Anterior cingulate cortex (tissue), 58 donors: ENCODE measurements at places on chromosomes 11 and 22.

GRCh38 chr22:37677493-37677974 is 2.1 kb downstream of the LGALS1 start:
- no peak for DNase-seq

DNA sequence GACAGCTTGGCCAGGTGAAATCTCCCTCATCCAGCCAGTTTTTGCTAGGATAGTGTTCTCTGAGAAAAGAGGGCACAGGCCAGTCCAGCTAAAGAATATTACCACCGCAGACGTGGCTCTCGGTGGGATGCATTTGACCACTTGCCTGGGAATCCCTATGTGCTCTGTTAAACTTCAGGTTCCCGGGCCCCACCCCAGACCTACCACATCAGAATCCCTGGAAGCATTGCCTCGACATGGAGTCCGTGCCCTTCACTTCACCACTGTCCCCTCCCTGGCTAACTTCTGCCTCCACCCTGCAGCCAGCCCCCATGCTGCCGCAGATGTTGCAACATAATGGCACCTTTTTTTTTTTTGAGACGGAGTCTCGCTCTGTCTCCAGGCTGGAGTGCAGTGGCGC is 56.9 kb upstream of the EMID1 start:
- DNase-seq: no peak

DNA sequence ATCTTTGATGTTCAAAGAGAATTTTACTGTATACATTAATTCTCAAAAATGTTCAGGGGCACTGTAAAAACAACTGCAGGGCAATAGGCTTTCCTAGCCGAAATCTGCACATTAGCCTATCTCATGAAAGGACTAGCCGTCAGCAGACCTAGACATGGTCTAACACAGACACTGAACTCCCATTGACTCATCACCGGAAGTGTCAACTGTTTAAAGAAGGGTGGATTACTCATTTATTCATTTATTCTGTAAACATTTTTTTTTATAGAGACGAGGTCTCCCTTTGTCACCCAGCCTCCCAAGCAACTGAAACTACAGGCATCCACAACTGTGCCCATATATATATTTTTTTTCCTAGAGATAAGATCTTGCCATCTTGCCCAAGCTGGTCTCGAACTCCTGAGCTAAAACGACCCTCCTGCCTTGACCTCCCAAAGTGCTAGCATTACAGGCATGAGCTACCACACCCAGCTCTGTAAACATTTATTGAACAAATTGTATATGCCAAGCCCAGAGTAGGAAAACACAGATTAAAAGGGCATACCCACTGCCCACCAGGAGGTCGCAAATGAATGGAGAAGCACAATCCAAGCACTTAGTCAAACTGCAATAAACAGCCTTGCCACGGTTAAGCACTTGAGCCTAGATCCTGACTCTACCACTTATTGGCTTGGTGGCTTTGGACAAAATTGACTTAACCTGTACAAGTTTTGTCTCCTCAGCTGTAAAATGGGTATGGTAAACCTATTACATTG is 26.6 kb downstream of the RAB30 start:
- DNase-seq: no peak

GRCh38 chr22:24323233-24323632 is 52.6 kb downstream of the SPECC1L start:
- DNase-seq: no peak

GRCh38 chr11:128688031-128688713 is 5.7 kb upstream of the FLI1 start:
- DNase-seq: no peak

GRCh38 chr22:39429916-39430575 is 26.8 kb upstream of the MGAT3 start:
- DNase-seq: no peak

DNA sequence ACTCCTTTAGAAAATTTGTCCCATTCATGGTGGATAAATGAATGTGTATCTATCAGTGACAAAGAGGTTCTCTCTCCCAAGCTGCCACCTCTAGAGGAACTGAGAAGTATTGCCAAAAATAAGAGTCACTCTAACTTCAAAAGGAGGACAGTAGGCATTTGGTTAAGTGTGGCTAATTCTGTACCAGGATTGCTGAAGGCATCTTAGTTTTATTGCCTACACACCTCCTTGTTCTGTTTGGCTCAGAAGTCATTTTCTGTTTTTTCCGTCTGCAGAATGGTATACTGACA is 189.0 kb upstream of the MPPED2 start:
- no peak for DNase-seq

DNA sequence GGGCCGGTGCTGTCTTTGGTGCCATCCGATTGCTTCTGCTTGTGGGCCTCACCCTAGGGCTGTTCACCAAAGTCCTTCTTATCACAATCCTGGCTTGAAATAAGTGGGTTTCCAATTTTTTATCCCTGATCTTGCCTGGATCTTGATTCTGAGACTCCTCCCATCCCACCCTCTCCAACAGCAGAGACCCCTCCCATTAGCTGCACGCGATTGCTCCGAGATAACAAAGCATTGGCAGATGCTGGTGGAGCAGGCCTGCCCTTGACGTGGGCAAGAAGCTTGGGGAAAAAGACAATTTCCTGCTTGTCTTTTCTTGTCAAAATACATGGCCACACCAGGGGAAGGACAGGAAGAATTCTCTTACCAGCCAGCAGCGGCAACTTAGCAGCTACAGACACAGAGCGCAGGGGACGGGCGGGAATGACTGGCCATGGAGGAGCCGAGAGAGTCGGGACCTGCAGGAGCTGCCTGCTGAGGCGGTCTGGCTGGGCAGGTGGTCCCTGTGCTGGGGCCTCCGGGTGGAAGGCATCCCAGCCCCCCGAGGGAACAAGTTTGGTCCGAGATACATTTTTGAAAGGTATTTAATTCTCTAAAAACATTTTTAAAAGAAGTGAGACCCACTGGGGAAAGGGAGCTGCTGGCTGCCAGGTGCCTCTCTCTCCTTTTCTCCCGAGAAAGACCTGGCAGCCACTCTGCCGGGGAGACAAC is 9.7 kb upstream of the BID start:
- DNase-seq: no peak

DNA sequence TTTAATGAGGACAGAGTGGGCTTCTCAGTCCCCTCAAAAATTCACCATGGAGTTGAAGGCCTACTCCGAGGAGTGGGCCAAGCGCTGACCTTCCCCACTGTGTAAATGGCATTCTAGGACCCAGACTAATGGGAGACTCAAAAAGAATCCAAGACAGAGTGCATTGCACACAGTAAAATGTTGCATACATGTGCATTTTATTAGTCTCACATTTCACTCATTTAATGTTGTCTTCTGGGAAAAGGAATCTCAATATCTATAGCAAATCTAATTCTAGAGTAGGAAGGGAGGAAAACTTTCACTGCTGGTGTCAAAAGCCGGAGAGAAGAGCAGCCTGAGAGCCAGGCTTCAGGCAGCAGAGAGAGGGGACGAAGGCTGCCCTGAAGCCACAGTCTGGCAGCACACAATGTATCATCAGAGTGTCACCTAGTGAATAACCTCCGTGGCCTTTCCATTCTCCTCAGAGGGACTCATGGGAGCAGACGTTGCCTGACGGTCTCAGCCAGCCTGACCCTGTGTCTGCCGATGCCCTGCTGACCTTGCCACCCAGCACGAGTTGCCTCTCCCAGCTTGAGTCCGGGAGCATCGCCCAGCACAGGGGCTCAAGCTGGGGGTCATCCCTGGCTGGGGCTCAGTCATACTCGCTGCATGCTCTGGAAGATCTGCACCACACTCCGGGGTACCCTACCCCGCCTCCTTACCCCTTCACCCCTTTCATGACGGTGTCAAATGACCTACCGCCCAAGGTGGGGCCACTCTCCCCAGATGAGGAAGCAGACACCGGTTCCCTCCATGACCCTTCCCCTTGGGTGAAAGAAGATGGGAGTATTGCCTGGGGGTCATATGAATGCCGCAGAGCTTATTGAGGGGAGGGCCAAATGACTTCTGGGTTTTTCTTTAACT is 12.9 kb upstream of the POU2AF3 start:
- DNase-seq: no peak

- DNase-seq: no peak
These were observed 324.2 kb downstream of the TENM4 start for GRCh38 chr11:79116600-79116999.

DNA sequence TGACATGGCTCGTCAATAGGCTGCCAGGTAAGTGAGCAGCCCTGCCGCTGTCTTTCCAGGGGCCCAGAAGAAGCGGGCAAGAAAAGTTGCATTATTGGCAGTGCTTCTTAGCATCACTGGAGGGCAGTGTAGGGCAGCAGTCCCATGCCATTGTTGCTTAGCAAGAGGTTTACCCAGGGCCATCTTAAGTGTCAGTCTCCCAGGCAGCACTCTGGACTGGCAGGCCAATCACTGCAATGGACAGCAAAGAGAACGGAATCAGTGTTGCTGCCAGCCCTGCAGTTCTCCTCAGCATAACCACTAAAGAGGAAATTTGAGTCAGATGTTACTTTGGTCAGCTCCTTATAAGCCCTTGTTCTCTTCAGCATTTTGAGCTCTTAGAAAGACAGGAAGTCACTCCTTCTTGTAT is 13.4 kb upstream of the GRK2 start:
- DNase-seq: no peak

DNA sequence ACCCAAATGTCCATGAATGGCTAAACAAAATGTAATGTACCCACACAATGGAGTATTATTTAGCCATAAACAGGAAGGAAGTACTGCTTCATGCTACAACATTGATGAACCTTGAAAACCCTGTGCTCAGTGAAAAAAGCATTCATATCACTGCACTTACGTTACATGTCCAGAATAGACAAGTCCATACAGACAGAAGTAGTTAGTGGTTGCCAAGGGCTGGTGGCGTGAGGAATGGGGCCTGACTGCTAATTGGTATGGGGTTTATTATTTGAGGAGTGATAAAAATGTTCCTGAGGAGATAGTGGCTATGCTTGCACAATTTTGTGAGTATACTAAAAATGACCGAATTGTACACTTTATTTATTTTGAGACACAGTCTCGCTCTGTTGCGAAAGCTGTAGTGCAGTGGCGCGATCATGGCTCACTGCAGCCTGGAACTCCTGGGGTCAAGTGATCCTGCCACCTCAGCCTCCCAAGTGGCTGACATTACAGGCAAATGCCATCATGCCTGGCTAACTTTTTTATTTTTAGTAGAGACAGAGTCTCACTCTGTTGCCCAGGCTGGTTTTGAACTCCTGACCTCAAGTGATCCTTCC is 7.7 kb upstream of the SYVN1 start:
- no peak for DNase-seq

- no peak for DNase-seq
These were observed 6.5 kb downstream of the MYBPC3 start for GRCh38 chr11:47345890-47346563.

- no peak for DNase-seq
These were observed 149.5 kb downstream of the PGR start for GRCh38 chr11:100980156-100980555.

GRCh38 chr11:118838905-118839553 is 44.7 kb upstream of the CXCR5 start:
- DNase-seq: no peak

DNA sequence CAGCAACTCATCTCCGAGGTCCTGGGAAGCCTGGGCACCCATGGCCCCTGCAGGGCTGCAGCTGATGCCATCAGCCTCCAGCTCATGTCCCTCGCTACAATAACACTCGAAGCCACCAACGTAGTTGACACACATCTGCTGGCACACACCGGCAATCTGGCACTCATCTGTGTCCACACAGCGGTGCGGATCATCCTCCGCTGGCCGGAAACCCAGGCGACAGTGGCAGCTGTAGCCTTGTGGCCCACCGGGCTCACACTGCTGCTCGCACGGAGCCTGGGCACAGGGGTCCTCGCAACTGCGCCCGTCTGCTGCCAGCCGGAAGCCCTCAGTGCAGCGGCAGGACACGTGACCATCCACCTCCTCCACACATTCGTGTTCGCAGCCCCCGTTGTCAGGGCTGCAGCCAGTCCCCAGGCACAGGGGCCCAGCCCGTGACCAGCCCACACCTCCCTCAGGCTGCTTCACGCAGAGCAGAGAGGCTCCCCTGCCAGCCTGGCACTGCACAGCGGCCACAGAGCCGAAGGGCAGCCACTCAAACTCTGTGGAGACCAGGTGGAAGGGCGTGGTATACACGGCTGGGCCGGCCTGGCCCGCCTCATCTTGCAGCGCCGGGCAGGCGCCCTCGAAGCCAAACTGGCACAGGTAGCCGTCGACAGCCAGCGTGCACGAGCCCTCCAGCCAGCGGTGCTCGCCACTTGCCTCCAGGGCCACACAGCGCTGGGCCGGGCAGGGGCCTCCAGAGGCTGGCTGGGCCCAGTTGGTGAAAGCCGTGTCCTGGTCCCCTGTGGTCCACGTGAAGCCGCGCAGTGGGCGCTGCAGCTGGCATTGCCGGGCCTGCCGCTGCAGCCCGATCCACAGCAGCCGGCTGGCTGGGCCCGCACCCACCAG is 678 bp downstream of the CD248 start:
- no peak for DNase-seq

DNA sequence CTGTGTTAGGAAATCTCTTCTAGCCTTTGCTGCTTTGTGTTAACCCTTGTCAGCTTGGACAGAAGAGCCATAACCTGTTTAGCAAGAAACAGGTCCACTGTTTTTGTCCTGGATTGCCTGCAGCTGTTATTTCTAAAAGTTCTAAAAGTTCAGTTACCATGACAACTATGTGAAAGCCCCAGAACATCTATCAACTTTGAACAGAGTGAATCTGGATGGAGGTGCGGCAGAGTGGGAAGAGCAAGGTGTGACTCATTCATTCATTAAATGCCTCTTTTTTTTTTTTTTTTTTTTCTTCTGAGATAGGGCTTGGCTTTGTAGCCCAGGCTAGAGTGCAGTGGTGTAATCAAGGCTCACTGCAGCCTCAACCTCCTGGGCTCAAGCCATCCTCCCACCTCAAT is 50.5 kb downstream of the RBX1 start:
- DNase-seq: no peak

DNA sequence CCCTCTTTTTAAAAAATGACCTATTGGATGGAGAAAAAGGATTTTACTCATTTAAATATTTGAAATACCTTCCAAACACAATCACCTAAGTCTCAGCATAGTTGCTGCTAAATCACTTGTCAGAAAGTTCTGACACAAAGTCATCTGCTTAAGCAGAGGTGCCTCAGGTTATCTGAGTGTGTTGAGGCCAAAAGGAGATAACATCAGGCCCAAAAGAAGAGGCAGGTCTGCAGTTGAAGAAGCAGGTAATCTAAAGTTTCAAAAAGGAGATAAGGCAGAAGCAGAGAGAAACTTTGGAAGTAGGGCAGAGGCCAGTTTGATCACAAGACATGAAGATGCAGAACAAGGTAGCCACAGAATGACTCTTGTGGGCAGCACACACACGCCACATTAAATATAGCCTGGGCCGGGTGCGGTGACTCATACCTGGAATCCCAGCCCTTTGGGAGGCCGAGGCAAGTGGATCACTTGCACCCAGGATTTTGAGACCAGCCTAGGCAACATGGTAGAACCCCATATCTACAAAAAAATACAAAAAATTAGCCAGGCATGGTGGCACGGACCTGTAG is 175.7 kb upstream of the API5 start:
- DNase-seq: no peak

DNA sequence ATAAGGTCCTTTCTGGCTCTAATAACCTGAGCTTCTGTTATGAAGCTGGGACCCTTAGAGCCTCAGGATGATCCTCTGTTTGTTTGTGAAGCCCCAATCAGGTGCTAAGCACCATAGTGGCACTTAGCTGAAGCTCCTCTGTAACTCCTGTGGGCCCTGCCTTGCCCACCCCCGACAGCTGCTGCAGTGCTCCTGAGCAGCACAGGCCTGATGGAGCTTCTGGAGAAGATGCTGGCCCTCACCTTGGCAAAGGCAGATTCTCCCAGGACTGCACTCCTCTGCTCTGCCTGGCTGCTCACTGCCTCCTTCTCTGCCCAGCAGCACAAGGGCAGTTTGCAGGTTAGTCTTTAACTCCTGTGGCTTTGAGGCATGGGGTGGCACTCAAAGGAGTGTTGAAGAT is 19.0 kb upstream of the CCDC134 start:
- no peak for DNase-seq

- DNase-seq: no peak
These were observed 41.6 kb upstream of the PAK1 start for GRCh38 chr11:77515483-77515882.
